SK-N-SH (cell line): ENCODE measurements at places on chromosomes 16 and 17. TPM values are rescaled to one million over a fixed set of nuclear protein-coding genes. Genes with fewer than 3 reads are reported as not detected.

The KRT25 gene
- polyA plus RNA-seq = not detected in 2 replicates

The ERAL1 gene
- polyA plus RNA-seq = 57.3 and 66.1 TPM in 2 replicates

- no peaks in the 10 kb centered on the region for H3K4me1 ChIP-seq
- H3K36me3 ChIP-seq = peaks cover 4% of the 10 kb centered on the region
- no peak for DNase-seq
- no peak overlapping the region for H3K27ac ChIP-seq
- H3K27me3 ChIP-seq = no peaks in the 10 kb centered on the region
Observed at GRCh38 chr17:76886395-76886794, 18.2 kb downstream of the MGAT5B start.

GRCh38 chr16:81586417-81586816 lies 141.8 kb downstream of the CMIP start:
- H3K4me1 ChIP-seq = no peaks in the 10 kb centered on the region
- no peaks in the 10 kb centered on the region for H3K27me3 ChIP-seq
- no peak overlapping the region for H3K4me3 ChIP-seq

DNA sequence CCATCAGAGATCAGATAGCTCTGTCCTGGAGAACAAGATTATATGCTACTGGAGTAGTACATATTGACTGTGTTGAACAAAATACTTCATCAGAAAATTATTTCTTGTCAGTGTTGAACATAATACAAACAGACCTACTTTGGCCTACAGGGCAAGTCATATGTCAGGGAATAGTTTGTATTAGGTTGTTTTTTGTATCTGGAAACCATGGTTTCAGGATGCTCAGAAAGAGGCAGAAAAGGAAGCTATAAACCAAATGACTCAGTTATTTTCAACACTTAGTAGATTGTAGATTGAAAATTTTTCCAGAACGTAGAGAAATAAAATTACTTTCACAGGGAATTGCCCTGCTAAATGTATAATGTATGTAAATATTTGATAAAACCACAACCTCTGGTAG lies 198.4 kb downstream of the CYB561 start:
- H3K27me3 ChIP-seq = no peaks in the 10 kb centered on the region
- H3K4me3 ChIP-seq = no peak overlapping the region
- peak; percentile 16 for DNase-seq
- H3K27ac ChIP-seq = peak overlapping the region; percentile 84
- peaks cover 11% of the 10 kb centered on the region; the same call in 1 of the 2 replicates for H3K4me1 ChIP-seq
- H3K36me3 ChIP-seq = peaks cover 12% of the 10 kb centered on the region; the same call in 1 of the 2 replicates

DNA sequence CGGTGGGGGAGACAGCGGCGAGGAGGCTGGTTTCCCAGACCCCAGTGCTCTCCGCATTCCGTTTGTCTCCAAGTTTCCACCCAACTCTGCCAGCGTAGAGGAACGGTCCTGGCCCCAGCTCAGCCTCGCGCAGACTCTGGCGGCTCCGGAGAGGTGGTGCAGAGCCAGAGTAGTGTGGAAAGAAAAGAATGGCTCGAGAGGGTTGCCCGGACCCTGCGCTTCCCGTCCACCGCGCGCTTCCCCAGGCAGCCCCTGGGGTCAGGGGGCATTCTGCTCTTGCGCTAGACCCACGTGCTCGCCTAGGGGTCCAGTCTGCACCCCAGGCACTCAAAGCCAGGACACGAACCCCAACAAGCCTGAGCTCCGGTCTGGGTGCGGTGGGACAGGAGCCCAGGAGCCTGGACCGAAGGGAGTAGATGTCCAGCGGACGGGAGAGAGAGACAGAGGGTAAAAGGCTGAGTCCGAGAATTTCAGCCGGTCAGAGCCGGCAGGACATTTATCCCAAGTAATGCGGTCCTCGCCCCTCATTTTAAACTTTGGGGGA lies 3.8 kb downstream of the PMP22 start:
- peak overlapping the region; percentile 78 for H3K27ac ChIP-seq
- peaks cover 22% of the 10 kb centered on the region; the same call in 1 of the 2 replicates for H3K36me3 ChIP-seq
- peak; percentile 81 for DNase-seq
- H3K27me3 ChIP-seq = no peaks in the 10 kb centered on the region; the same call in 1 of the 2 replicates
- H3K4me1 ChIP-seq = peaks cover 33% of the 10 kb centered on the region
- peak overlapping the region; percentile 92 for H3K4me3 ChIP-seq

- H3K36me3 ChIP-seq = peaks cover 10% of the 10 kb centered on the region
- DNase-seq = no peak
- H3K4me1 ChIP-seq = peaks cover 7% of the 10 kb centered on the region
- no peak overlapping the region for H3K4me3 ChIP-seq
- H3K27ac ChIP-seq = peak overlapping the region; percentile 88; the same call in 1 of the 2 replicates
- no peaks in the 10 kb centered on the region for H3K27me3 ChIP-seq
Observed at GRCh38 chr16:30649725-30650368, 913 bp upstream of the PRR14 start.
